ENCODE measurements at places on chromosomes 5 and 9. TPM values are rescaled to one million over a fixed set of nuclear protein-coding genes. Genes with fewer than 3 reads are reported as not detected.

Gene CAMSAP1
- total RNA-seq = 16.6 TPM

Gene TRPM6
- not detected for total RNA-seq

Gene GRIA1
- total RNA-seq = not detected

Gene PCDHGA7
- 0.91 TPM for total RNA-seq

GRCh38 chr5:96235008-96235910 is 197.8 kb downstream of the PCSK1 start:
- DNase-seq = no peak

- peak; percentile 67 for DNase-seq
Measured at GRCh38 chr5:140311011-140311467, 8.1 kb upstream of the PFDN1 start.

- DNase-seq = no peak
Measured at GRCh38 chr9:111983484-111983908, 86.9 kb downstream of the UGCG start.
